ENCODE measurements at places on chromosomes 2 and 18. TPM values are rescaled to one million over a fixed set of nuclear protein-coding genes. Genes with fewer than 3 reads are reported as not detected.

The FBLN7 gene
- total RNA-seq, result 2.0 TPM

The CFAP65 gene
- 7.6 TPM for total RNA-seq

The ITM2C gene
- total RNA-seq, result 27.6 TPM

The LOXHD1 gene
- 2.9 TPM for total RNA-seq

The CDH2 gene
- total RNA-seq, result 0.68 TPM

The SCN7A gene
- 69.0 TPM for total RNA-seq

The KLHL30 gene
- total RNA-seq, result 0.71 TPM

The ASPRV1 gene
- total RNA-seq, result 1.9 TPM

The KLHL14 gene
- total RNA-seq, result 0.24 TPM

GRCh38 chr18:6561420-6561861 is 146.7 kb upstream of the L3MBTL4 start:
- peaks cover 25% of the 10 kb centered on the region for H3K4me1 ChIP-seq
- no peaks in the 10 kb centered on the region for H3K27me3 ChIP-seq
- peak overlapping the region; percentile 2 for H3K27ac ChIP-seq
- H3K36me3 ChIP-seq, result no peaks in the 10 kb centered on the region
- H3K4me3 ChIP-seq, result no peak overlapping the region

- H3K27ac ChIP-seq, result peak overlapping the region; percentile 53
- H3K36me3 ChIP-seq, result peaks cover 36% of the 10 kb centered on the region
- no peak overlapping the region for H3K4me3 ChIP-seq
- DNase-seq, result no peak
- no peaks in the 10 kb centered on the region for H3K27me3 ChIP-seq
These were observed 31.7 kb upstream of the TTC32 start for GRCh38 chr2:19933351-19933981.

GRCh38 chr2:230231251-230231650 is 5.7 kb downstream of the SP140 start:
- H3K4me3 ChIP-seq, result no peak overlapping the region
- no peak for DNase-seq
- no peaks in the 10 kb centered on the region for H3K27me3 ChIP-seq
- no peaks in the 10 kb centered on the region for H3K36me3 ChIP-seq

- no peak for DNase-seq
- no peaks in the 10 kb centered on the region for H3K27me3 ChIP-seq
- H3K27ac ChIP-seq, result no peak overlapping the region
- H3K36me3 ChIP-seq, result no peaks in the 10 kb centered on the region
These were observed 7.7 kb upstream of the SP140L start for GRCh38 chr2:230319211-230319862.

DNA sequence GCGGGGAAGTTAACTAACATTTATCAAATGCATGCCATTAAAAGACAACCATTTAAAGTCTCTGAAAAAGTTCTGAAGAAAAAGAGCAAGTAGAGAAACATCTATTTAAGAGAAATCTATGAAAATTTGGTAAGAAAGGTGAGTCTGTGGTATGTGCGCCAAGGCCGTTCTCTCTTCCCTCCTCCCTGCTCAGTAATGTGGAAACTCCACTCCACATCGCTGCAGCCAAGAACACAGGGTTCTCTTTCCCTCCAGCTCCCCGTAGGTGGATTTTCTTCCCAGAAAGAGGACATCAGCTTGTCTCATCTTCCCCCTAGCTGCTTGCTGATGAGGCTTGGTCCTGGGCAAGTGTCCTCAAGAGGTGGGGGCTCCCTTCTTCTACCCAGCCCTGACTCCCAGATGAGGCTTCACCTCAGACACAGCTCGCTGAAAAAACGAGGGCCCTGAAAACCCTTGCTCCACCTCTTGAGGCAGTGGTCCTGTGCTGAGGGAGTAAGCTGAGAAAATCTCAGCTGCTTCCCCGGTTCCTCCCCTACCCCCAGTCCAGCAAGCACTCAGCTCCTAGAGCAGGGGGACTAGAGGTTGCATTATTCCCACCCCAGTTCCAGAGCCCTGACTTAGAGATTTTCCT is 45.8 kb upstream of the PTPRM start:
- H3K27ac ChIP-seq, result no peak overlapping the region
- H3K27me3 ChIP-seq, result no peaks in the 10 kb centered on the region
- no peak for DNase-seq
- no peaks in the 10 kb centered on the region for H3K36me3 ChIP-seq
- H3K4me3 ChIP-seq, result no peak overlapping the region

GRCh38 chr2:36626071-36626470 is 28.1 kb upstream of the FEZ2 start:
- no peaks in the 10 kb centered on the region for H3K4me1 ChIP-seq
- H3K4me3 ChIP-seq, result no peak overlapping the region
- no peak for DNase-seq
- H3K27me3 ChIP-seq, result no peaks in the 10 kb centered on the region
- no peak overlapping the region for H3K27ac ChIP-seq
- H3K36me3 ChIP-seq, result no peaks in the 10 kb centered on the region

GRCh38 chr2:8806885-8807704 is 30.3 kb downstream of the KIDINS220 start:
- peaks cover 80% of the 10 kb centered on the region for H3K36me3 ChIP-seq
- no peak overlapping the region for H3K27ac ChIP-seq
- H3K4me1 ChIP-seq, result peaks cover 30% of the 10 kb centered on the region
- no peak overlapping the region for H3K4me3 ChIP-seq

DNA sequence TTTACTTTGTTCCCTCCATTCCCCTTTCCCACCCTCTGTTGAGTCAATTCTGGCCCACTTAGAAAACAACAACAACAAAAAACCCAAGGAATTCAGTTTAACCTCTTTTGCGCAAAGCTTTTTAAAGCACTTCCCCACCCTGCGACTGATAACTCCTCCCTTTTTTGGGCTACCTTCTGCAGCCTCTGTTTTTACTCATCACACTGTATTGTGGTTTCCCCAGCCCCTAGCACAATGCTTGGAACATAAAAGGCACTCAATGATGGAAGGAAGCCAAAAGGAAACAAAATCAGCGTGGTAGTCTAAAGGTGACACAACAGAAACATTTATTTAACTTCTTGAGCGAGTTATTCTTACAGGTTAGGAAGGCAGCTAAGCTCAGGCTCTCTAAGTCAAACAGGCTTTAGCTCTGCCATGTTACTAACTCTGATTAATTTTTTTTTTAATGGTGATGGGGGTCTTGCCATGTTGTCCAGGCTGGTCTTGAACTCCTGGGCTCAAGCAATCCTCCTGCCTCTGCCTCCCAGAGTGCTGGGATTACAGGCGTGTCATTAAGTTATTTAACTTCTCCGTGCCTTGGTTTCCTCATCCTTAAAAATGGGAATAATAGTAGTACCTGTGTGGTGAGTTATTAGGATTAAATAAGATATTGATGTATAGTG is 1.3 kb downstream of the CEP68 start:
- peaks cover 49% of the 10 kb centered on the region for H3K4me1 ChIP-seq
- no peaks in the 10 kb centered on the region for H3K36me3 ChIP-seq
- DNase-seq, result no peak
- H3K4me3 ChIP-seq, result peak overlapping the region; percentile 85

GRCh38 chr2:135647836-135648579 is 93.6 kb upstream of the UBXN4 start:
- H3K4me3 ChIP-seq, result no peak overlapping the region
- DNase-seq, result no peak
- no peaks in the 10 kb centered on the region for H3K4me1 ChIP-seq
- peaks cover 57% of the 10 kb centered on the region for H3K36me3 ChIP-seq
- H3K27ac ChIP-seq, result no peak overlapping the region
- no peaks in the 10 kb centered on the region for H3K27me3 ChIP-seq

GRCh38 chr18:46832849-46833248 is 76.0 kb upstream of the ST8SIA5 start:
- H3K4me1 ChIP-seq, result no peaks in the 10 kb centered on the region
- H3K4me3 ChIP-seq, result no peak overlapping the region
- peaks cover 37% of the 10 kb centered on the region for H3K36me3 ChIP-seq
- no peak overlapping the region for H3K27ac ChIP-seq
- no peak for DNase-seq

- DNase-seq, result peak; percentile 47
- H3K27ac ChIP-seq, result peak overlapping the region; percentile 88
- no peaks in the 10 kb centered on the region for H3K36me3 ChIP-seq
These were observed 433 bp downstream of the SH3RF3 start for GRCh38 chr2:109129356-109129920.

DNA sequence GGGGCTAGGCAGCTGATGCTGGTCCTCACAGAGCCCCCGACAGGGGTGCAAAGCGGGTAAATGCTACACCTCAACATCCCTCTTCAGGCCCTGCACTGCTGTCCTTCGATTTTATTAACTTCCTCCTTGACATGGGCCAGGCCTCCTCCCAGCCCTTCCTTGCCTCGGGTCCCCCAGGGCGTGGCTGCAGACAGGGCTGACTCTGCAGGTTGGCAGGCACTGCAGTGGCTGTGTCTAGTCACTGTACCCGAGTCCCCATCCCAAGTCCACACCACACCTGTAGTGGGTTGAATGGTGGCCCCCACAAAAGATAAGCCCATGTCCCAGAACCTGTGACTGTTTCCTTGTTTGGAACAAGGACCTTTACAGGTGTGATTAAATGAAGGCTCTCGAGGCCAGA is 140.2 kb downstream of the TWIST2 start:
- no peak for DNase-seq
- H3K36me3 ChIP-seq, result no peaks in the 10 kb centered on the region
- no peak overlapping the region for H3K27ac ChIP-seq
- no peak overlapping the region for H3K4me3 ChIP-seq
- peaks cover 12% of the 10 kb centered on the region for H3K27me3 ChIP-seq

DNA sequence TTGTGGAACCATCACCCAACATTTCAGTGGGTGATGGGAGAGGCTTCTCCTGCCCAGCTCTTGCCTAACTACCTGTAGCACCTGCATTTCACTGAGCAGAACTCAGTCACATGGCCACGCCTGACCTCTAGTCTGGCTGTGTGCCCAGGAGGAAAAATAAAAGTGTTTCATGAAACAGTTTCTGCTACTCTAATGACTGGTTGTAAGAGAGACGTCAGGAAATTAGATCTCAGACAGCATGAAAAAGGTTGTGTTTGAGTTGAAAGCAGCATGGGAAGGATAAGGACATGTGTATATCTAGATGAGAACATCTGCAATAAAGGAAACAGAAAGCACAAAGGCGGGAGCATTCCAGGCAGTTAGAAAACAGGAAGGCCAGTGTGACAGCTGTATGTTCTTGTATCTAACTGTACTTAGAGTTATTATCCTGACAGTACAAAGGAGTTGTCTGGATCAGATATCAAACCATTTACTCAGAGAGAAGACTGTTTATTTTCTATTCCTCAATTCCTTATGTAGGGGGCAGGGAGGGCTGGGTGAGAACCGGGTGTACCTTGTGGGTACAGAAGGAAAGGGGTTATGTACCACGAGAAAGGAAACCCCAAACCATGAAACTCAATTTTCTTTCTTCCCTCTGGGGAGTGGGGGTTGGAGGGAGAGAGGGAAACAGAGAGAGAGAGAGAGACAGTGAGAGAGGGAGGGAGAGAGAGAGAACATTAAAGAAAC is 307.4 kb upstream of the VWC2L start:
- no peak overlapping the region for H3K27ac ChIP-seq
- H3K4me1 ChIP-seq, result no peaks in the 10 kb centered on the region
- DNase-seq, result no peak
- no peaks in the 10 kb centered on the region for H3K36me3 ChIP-seq

- H3K27me3 ChIP-seq, result no peaks in the 10 kb centered on the region
- no peaks in the 10 kb centered on the region for H3K36me3 ChIP-seq
- H3K27ac ChIP-seq, result no peak overlapping the region
- peak; percentile 62 for DNase-seq
- H3K4me1 ChIP-seq, result peaks cover 29% of the 10 kb centered on the region
These were observed 82.0 kb downstream of the SMAD7 start for GRCh38 chr18:48868468-48869466.

DNA sequence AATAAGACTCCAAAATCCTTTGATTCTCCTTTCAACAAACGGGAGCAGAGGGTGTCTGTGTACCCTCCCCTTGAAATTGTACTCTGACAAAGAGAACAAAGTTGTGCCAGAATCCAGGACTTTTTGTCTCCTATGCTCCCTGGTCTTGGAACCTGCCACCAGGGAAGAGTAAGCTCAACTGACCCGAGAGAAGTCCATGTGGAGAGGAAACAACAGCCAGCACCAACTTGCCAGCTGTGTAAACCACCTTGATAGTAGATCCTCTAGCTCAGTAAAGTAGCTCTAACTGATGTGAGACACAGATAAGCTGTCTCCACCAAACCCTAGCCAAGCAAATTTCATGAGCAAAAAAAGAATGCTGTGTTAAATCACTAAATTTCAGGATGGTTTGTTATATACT is 46.9 kb downstream of the LNPK start:
- H3K36me3 ChIP-seq, result peaks cover 20% of the 10 kb centered on the region

DNA sequence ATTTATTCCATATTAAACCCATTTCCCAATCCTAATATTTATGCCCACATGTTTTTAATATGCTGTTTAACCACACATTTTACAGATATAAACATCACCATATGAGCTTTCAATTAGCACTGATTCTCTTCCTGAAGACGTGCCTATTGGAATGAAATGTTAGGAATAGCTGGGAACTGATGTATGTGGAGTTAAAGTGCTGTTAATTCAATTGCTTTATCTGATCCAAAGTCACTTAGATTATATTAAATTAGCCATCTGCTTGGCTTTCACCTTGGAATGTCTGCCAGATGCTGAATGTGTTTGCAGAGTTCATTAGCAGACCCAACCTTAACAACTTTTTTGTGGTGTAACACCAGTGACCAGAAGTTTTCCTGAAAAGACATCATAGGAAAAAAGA is 942.9 kb upstream of the KLHL29 start:
- no peaks in the 10 kb centered on the region for H3K36me3 ChIP-seq
- no peak overlapping the region for H3K27ac ChIP-seq
- no peaks in the 10 kb centered on the region for H3K4me1 ChIP-seq
- H3K27me3 ChIP-seq, result no peaks in the 10 kb centered on the region
- no peak overlapping the region for H3K4me3 ChIP-seq

DNA sequence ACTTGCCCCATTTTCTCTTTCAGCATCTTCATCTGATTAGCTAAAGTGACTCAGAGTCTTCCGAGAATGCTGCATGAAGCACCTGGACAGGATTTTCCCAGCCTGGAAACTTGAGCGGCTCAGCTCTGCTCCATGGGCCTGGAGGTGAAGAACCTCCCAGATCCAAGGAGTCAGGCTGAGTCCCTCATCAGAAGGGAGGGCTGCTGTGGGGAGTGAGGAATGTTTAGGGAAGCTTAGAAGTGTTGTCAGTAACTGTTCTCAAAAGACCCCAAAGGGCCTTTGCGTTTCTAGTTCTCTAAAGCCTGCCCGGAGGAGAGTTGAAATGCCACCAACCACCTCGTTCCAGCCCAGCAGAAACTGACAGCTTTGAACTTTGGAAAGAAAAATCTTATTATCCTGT is 157.1 kb downstream of the CLIP4 start:
- H3K36me3 ChIP-seq, result no peaks in the 10 kb centered on the region
- no peaks in the 10 kb centered on the region for H3K4me1 ChIP-seq
- DNase-seq, result no peak
- H3K4me3 ChIP-seq, result no peak overlapping the region
- no peaks in the 10 kb centered on the region for H3K27me3 ChIP-seq

DNA sequence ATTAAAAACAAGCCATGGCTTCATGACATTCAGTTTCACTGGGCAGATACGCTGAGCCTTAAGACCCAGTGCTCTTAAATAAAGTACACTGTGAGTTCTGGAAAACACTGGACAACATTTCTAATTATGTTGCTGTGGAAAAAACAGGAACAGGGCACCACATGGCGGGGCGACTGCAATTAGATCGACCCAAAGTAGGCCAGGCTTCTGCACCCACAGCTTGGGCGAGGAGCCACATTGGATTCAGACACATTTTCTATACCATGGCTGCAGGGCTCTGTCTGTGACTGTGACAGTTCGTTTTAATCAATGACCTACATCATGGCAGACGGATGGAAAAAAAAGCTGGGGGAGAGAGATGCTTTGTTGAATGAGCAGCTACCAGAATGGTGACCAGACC is 227.2 kb upstream of the HS6ST1 start:
- H3K36me3 ChIP-seq, result no peaks in the 10 kb centered on the region
- H3K4me1 ChIP-seq, result no peaks in the 10 kb centered on the region
- DNase-seq, result no peak
- H3K27me3 ChIP-seq, result no peaks in the 10 kb centered on the region
- no peak overlapping the region for H3K4me3 ChIP-seq

Measured in lower lobe of right lung (tissue), 2 donors.